NCI-H1694 (cell line): ENCODE measurements at places on chromosomes 7 and 10.

- no peak for DNase-seq
Observed at GRCh38 chr10:125859128-125859817, 21.8 kb downstream of the DHX32 start.

DNA sequence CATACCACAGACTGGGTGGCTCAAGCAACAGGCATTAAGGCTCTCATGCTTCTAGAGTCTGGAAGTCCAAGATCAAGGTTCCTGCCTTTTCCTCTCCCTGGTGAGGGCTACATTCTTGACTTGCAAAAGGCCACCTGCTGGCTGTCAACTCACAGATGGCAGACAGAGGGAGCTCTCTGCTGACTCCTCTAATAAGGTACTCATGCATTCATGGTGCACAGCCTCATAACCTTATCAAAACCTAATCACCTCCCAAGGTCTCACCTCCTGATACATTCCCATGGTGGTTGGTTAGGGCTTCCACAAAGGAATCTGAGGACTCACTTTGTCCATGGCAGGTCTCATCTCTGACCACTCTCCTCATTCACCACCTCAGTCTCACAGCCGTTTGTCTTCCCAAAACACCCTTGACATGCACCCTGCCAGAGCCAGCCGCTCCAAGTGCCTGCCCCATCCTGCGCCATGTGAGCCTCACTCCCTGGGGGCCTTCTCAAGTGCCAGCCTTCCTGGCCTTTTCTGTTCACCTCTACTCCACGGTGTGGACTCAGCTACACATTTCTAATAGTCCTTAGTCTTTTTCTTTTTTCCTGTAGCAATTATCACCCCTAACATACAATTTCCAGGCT is 400.3 kb upstream of the ADARB2 start:
- DNase-seq, result no peak

DNA sequence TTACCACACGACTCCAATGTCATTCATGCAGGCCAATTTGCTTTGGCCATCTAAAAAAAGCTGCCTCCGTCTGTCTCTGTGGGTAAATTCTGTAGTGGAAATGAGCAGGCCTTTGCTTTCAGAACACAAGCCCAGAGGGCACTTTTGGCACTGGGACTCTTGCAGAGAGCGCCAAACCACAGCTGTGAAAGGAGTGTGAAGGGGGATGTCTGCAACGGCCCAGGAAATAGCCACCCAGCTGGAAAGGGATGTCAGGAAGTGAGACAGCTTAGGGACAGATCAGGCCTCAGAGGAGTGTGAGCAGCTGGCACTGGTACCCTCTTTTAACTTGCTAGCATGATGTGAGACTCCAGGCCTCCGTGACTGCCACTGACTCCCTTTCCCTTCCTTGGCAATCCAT is 152.4 kb downstream of the DKK1 start:
- DNase-seq, result no peak

DNA sequence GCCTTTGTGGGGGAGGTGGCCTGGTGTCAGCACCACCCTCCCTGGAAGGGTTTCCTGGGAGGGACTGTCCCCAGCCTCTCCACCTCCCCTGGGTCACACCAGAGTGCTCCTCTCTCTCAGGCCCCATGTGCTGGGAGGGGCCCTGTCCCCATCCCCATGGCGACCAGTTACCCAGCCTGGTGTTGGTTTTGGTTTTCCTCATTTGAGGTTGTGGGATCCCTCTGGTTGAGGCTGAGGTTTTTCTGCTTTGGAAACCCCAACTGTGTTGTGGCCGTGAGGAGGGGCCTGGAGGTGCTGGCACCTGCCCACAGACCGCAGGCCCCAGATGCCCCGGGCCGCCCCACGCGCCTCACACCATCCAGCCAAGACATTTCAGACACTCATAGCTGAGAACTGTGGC is 106.3 kb downstream of the GRK5 start:
- DNase-seq, result no peak

GRCh38 chr10:17088118-17088806 is 41.3 kb downstream of the CUBN start:
- no peak for DNase-seq

GRCh38 chr7:43873300-43873699 is 4.0 kb upstream of the MRPS24 start:
- no peak for DNase-seq

- DNase-seq, result no peak
Observed at GRCh38 chr10:35903021-35903420, 260.9 kb upstream of the FZD8 start.

DNA sequence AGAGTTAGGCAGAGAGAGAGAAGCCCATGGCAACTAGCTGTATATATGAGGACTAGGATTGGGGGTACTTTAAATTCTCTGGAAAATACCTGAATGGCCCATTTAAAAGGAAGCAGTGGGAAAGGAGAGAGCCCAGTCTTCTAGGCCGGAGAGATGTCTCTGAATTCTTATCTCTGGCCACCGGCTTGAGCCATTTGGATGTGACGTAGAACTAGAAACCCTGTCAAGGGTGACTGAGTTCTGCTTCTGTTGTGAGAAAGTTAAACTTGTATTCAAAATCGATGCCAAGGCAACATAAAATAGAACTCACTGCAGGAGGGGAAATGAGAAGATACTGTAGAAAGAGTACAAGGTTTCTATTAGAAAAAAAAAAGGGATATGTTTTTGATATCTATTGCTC is 6.3 kb upstream of the GSTK1 start:
- DNase-seq, result no peak
